NCI-H526 treated with DMSO at 0.1 percent for 48 hours (cell line): ENCODE measurements at places on chromosomes 6 and 20.

GRCh38 chr6:28315628-28316027 is 20.3 kb downstream of the ZSCAN31 start:
- no peak for DNase-seq

DNA sequence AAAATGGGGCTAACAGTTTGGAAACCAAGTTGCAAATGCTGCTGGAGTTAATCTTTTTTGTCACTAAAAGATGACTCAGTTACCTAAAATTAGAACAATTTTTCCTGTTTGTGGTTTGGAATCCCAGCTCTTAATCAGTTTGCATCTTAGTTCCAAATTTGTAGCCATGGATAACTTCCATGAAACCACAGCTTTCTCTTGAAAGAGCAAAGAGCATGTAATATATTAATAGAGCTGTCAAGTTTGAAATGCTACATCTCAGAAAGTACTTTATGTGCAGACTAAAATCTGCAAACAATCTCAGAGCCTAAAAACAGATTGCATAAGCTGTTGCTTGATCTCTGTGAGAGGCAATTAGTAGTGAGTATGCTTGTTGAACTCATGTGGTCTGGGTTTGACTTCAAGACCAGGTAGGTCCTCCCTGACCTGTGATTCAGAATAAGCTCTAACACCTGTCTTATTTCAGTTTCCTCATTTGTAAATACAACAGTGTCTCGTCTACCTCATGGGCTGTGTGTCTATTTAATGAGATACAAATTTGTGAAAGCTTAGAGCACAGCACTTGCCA is 23.5 kb downstream of the DHX35 start:
- DNase-seq, result no peak

DNA sequence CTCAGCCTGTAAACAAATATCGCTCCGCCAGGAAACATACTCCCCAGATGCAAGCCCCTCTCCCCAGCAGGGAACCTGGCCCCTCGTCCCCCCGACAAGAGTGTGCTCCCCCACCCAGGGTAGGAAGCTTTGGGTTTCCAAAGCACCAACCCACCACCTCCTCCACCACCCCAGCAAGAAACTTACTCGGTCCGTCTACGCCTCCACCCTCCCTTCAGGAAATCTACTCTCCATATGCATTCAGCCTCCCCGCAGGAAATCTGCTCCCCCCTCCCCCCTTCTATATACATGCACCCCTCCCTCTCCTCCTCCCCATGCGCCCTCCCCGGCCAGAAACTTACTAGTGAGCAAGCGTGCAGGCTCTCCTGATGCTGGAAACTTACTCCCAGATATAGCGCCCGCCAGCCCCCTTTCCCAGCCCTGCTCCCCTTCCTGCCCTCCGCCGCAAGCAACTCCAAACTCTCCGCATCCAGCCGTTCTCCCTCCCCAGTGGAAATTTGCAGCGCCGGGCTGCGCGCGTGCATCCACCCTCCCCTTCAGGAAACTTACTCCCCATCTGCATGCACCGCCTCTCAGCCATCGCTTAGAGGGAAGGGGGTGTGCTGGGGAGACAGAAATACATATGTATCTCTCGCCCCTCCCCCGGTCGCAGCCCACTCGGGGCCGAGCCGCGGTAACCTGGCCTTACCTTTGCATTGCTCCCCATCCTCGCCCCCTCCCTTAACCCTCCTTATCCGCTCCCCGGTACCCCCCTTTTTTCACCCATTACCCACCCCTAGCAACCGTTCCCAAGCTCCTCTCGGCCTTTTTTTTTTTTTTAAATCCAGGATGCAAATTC is at the start of gene TRERF1:
TRERF1 (minus strand) TSS at position 594 of the 838 bp plus-strand sequence. CDS start 182,336 bp downstream, outside the sequence.
- peak; percentile 87 for DNase-seq

DNA sequence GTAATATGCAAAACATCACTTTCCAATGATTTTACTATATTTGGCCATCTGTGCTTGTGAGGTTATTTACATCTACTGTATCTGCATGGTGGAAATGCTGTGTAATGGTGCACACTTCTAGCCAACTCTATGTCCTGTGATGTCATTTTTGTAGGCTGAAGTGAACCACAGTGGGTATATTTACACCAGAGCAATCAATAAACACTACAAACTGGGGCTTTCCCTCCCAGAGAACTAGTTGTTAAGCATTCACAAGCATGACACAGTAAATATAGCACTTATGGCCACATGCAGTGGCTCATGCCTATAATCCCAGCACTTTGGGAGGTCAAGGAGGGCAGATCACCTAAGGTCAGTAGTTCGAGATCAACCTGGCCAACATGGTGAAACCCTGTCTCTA is 4.9 kb downstream of the SLC22A2 start:
- DNase-seq, result no peak

GRCh38 chr6:148441454-148441911 is 98.8 kb downstream of the SASH1 start:
- no peak for DNase-seq

DNA sequence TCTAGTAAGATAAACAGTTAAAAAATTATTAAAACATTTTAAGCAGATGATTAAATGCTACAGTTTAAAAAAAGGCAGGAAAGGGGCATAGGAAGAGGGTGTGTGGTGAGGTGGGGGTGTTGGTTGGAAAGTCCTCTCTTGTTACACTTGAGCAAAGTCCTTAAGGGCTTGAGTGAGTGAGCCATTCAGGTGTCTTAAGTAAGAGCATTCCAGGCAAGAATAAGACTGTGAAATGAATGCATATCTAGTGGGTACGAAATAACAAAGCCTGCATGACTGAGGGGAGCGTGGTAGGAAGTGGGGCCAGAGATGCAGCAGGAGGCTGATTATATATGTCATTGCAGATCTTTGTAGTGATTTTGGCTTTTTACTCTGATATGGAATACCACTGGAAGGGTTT is 5.1 kb downstream of the CDKAL1 start:
- DNase-seq, result no peak

GRCh38 chr6:43992783-43993644 is 134.2 kb downstream of the MRPL14 start:
- no peak for DNase-seq

- no peak for DNase-seq
These were observed 172.2 kb downstream of the PLCB1 start for GRCh38 chr20:8304124-8304816.

GRCh38 chr6:33888183-33888582 is 84.4 kb upstream of the MLN start:
- DNase-seq, result no peak

- DNase-seq, result no peak
These were observed 35.3 kb upstream of the CCND3 start for GRCh38 chr6:41976794-41977484.

- no peak for DNase-seq
These were observed 53.0 kb upstream of the ANKEF1 start for GRCh38 chr20:9981829-9982228.

DNA sequence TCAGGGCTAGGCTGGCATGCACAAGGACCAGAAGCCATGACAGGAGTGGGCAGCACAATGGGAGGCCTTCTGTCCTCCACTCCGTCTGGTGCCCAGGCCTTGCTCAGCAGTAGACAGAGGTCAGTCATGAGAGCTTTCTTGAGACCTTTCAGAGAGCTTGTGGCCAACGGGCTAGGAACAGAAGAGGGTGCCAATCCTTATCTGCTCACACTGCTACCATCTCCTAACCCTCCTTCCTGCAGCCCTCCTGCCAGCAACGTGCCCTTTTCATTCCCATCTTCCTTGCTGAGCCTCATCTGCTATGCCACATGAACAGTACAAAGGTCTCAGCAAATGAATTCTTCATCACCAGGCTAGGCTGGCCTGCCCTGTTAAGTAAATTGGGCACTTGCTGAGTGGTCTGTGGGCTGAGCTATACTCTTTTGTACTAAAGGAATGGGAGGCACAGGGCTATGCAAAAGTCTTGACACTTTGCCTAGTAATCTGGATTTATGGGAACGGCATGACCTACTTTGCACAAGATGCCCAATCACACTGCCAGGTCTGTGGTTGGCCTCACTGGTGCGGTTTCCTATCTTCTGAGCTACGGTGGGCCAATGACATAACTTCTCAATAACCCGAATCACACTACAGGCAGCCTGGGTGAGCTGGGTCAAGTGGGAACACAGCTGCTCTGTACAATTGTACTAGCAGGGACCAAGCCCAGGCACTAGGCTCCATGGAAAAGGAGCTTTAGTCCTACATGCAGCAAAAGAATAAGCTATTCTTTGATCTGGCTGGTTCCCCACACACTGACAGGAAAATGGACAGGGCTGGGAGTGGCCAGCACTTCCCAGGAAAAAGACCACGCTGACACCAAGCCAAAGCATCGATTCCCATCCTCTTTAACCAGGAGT is 47.8 kb downstream of the ELOVL5 start:
- no peak for DNase-seq

DNA sequence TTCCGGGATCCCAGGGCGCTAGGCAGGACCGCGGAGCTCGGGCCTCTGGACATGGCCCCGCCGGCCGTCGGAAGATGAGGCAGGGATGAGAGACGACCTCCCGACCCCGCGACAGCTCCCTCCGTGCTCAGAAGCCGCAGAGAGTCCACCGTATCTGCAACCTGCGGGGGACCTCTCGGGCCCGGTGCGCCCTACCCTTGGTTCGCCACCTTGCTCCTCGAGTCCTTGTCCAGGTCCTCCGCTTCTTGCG is 301 bp downstream of the PPP1R3D start:
- DNase-seq, result no peak
